ENCODE measurements at places on chromosomes 4 and X. TPM values are rescaled to one million over a fixed set of nuclear protein-coding genes. Genes with fewer than 3 reads are reported as not detected.
A peak's percentile ranks its signal among the peaks of the same experiment; 100 is the strongest.

Gene FRG2
- not detected for total RNA-seq

Gene GIMD1
- not detected for total RNA-seq

DNA sequence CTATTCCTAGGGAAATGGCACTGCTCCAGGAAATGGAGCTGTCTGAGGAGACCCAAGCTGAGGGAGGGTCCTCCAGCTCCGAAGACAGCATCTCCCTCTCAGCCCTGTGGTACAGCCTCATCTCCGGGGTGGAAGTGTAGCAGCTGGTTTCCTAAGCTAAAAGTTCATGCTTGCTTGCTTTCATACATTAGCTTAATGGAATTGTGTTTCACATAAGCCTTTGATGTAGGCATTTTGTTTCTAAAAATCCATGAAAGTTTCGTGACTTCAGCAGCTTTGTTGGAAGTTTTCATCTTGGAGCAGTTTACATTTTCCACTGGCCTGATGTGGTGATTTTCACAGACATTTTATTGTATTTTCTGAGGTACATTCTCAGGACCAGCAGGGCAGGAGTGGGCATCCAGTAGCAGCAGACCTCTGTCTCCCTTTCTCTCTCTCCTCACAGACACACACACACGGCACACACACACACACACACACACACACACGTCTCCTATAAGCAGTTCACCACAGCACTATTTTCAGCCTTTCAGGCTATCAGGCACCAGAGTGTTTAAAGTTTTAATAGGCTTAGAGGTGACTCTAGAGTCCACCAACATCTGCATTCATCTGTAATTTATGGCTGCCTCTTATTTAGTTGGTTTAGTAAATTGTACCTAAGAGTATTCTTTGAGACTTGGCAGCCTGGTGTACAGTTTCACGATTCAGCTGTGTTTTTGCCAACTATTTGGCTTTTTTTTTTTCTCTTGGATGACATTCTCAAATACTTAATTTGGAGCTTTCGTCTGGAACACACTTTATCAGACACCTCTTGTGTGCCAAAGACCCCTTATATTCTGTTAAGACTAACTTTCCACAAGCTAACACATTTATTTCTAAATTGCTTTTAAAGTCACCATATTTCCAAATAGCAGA is 225.8 kb upstream of the SFRP2 start:
- no peak for DNase-seq

- no peak for DNase-seq
Observed at GRCh38 chr4:108943976-108944591, 181.2 kb upstream of the ETNPPL start.

- DNase-seq, result peak; percentile 43
Observed at GRCh38 chrX:44873415-44874276, 658 bp downstream of the KDM6A start.

DNA sequence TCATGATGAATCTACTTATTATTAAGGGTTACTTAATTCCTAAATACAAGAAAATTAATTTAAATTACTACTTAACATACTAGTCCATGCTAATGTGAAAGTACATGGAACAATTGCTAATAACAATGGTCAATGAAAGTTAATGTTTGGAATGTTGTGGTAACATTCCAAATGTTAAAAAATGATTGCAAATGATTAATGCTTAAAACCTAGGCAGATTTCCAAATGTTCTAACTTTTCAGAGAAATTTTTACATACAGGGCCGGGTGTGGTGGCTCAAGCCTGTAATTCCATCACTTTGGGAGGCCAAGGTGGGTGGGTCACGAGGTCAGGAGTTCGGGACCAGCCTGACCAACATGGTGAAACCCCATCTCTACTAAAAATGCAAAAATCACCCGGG is 1851.3 kb upstream of the PCDH7 start:
- DNase-seq, result no peak

GRCh38 chrX:1094566-1095333 is 117.7 kb downstream of the CRLF2 start:
- DNase-seq, result no peak
